ENCODE measurements at places on chromosomes 5 and 9.

GRCh38 chr9:83596899-83597504 lies 25.9 kb upstream of the IDNK start:
- peak; percentile 26 for DNase-seq

GRCh38 chr5:154430466-154430865 lies 15.3 kb upstream of the SAP30L start:
- no peak for DNase-seq

- DNase-seq: no peak
These were observed 8.1 kb downstream of the ARPC5L start for GRCh38 chr9:124869986-124870560.

DNA sequence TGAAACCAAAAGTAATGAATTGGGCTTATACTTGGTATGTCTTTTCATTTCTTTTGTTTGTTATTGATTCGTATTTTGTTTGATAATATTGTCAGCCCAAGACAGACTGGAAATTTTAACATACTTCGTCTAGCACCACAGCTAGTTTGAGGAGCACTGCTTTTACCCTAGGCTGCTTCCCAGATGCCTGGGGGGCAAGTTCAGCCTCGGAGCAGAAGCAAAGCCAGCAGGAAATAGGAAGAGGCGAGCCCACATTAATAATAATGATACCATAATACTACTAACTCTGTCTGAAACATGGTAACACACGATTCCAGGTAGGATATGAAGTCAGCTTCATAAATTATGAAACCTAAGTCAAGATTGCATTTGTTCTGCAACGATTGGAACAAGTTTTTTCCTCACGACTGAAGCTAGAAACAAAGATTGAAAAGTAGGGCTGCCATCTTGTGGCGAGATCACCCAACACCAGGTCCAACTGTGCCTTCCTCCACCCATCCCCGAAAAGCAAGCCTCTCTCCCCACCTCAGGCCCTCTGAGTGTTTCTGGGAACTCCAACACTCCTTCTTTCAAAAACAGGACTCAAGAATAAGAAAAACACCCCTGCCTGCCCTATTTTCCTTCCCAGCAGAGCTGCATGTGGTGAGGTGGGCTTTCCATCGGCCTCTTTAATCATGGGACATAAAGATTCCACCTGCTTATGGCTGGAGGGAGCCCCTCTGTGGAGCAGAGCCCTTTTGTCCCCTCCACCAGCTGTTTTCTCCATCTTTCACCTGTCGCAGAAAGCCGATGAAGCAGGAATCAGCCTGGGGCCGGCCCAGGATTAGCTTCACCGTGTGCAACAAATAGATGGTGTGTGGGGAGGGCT lies 236.4 kb downstream of the CAAP1 start:
- DNase-seq: peak; percentile 1

GRCh38 chr5:40655138-40655537 lies 24.6 kb upstream of the PTGER4 start:
- no peak for DNase-seq

GRCh38 chr9:99431103-99431502 lies 209.0 kb downstream of the SEC61B start:
- DNase-seq: no peak

GRCh38 chr9:96045811-96046210 lies 170.3 kb downstream of the ERCC6L2 start:
- DNase-seq: no peak

Data from amniotic stem cell (primary cell).